ENCODE measurements at places on chromosomes 4 and X.

- DNase-seq, result no peak
Observed at GRCh38 chr4:118837121-118837507, 1.2 kb upstream of the SEC24D start.

DNA sequence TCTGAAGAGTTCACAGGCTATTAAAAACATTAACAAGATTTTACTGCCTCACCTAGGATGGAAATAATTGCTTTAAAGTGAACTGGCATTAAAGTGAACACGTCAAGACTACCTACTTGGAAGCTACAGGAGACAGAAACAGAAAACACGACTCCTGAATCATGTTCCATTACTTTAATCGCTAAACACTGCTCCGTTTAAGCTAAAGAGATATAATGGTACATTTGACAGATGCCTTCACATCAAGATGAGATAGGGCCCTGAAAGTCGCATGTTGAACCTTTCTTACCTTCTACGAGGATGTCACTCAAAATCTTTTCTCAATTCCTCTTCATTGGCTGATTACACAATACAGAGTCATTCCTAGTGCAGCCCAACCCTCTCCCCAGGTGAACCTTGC is 206.3 kb upstream of the GATB start:
- DNase-seq, result no peak

- DNase-seq, result peak; percentile 41
Observed at GRCh38 chr4:98509721-98510120, 148.7 kb downstream of the TSPAN5 start.

GRCh38 chrX:111375747-111376146 is 36.2 kb downstream of the DCX start:
- DNase-seq, result no peak

DNA sequence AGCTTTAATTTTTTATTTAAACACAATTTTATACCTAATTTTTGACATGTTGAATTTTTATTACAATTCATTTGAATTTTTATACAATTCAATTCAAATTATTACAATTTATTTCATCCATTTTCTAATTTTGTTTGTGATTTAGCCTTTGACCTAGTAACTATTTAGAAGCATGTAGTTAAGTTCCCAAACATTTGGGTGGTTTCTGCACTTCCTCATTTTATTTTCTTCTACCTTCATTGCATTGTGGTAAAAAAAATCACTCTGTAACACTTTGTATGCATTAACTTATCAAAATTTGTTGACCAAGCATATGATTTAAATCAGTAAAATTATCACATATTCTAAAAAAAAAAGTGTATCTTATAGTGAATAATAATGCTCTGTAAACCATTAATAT is 928.9 kb downstream of the ARAP2 start:
- no peak for DNase-seq

DNA sequence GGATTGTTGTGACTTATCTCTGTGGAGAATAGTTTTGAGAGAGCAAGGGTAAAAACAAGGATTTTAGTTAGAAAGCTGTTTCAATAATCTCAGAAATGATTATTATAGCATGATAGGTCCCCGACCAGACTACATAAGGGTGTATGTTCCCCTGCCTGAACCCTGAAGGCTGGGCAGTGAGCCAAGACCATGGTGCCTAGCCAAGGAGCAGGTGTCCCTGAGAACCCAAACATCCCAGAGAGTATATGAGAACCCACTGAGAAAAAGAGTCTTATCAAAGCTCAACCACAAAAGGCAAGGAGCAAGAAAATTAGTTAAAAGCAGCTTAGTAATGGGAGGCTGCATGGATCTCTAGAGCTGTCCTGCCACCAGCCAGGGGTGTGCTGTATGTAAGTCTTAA is 94.9 kb upstream of the UNC5C start:
- no peak for DNase-seq

- DNase-seq, result no peak
Observed at GRCh38 chrX:119482481-119483480, 14.5 kb downstream of the SLC25A5 start.

DNA sequence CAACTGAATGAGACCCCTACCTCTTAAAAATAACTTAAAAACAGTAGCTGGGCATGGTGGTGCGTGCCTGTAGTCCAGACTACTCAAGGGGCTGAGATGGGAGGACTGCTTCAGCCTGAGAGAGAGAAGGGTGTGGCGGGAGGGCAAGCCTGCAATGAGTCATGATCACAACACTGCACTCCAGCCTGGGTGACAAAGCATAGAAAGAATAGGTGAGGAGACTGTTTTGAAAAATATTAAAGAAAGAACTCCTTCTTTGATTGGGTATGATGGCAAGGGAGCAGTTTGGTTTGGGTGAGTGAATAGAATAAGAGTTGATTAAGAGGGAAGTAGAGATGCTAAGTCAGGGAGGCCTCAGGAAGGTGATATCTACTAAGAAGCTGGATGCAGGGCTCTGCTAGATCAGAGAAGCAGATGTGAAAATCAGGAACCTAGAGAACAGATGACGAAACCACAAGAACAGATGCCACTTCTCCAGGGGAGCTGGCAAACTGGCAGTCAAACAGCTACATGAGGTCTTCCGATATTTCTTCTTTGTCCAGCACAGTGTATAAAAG is 318.6 kb downstream of the OPHN1 start:
- no peak for DNase-seq

- no peak for DNase-seq
Observed at GRCh38 chr4:164768516-164768915, 14.6 kb downstream of the SMIM31 start.

- DNase-seq, result peak; percentile 18
Observed at GRCh38 chr4:4762909-4763821, 96.3 kb upstream of the MSX1 start.

GRCh38 chr4:117755438-117755837 is 278.8 kb upstream of the NDST3 start:
- no peak for DNase-seq

DNA sequence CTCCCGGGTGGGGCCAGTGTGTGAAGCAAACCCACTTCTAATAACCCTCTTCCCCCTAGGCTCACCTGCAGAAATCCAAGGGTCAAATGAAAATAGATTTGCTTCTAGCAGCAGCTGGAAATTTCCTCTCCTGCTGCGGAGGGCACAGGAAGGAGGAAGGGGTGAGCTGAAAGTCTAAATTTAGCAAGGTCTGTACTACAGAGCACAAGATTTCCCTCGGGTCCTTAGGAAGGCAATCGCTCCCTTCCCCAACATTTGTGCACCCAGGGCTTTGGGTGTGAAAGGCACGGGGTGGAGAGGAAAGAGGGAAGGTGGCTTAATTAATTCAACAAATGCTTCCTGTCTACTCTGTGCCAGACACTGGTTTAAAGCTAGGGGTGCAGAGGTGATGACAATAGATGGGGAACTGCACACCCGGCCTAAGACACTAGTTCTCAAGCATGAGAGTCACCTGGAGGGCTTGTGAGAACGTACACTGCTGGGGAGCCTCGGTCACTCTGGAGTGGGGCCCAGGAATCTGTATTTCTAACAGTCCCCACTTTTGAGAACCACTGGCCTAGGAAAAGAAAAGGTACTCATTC is 204.4 kb downstream of the NSUN7 start:
- DNase-seq, result no peak

DNA sequence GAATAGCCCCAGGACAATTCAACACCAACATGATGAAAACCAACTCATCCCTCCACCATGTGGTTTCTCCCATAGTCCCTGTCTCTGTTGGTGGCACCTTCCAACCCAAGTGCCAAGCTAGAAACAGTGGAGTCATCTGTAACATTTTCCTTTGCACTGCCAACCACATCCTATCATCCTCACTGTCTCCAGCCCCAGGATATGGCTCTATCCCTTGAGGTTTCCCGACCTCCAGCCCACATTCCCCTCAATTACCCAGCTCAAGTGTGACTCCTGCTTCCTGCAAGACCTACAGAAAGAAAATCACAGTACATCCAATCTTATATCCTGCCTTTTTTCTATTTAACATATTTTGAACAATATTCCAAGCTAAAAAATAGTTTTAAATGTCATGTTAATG is 24.2 kb downstream of the PNMA6F start:
- no peak for DNase-seq

DNA sequence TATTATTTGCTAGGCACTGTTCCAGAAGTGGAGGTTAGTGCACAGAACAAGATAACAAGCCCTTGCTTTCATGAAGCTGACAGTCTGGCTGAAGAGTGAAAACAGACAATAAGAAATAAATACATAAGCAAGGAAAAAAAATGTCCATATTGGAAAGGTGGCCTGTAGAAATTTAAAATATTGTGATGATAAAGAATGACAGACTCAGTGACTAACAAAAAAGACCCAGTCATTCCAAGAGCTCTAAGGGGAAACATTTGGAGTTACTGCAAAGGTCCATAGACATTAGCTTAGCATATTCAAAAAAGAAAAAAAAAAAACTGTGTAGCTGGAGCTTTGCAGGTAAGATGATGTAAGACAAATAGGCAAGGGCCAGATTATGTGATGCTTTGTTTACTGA is 1.0 kb upstream of the ANTXR2 start:
- no peak for DNase-seq

DNA sequence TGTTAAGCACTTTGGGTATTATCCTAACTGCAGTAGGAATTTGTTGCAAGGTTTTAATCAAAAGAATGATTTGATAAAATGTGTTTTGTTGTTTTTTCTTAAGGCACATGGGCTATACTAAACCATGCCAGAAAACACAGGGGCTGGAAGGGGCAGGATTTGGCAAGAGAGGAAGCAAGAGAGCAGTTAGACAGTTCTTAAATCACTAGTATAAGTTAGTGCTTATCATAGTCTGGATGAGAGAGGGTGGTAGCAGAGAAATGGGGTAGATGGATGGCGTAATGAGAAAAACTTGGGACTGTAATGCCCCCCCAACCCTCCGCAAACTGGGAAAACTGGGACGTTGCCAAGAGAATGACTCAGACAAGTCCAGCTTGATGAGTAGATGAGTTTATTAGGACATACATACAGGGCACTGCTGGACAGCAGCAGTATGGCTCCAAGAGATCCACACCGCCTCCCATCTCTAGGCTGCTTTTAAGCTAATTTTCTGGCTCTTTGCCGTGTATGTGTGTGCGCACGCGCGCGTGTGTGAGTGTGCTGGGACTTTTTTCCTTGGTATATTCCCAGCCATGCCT is 151.5 kb downstream of the PDLIM5 start:
- peak; percentile 42 for DNase-seq

GRCh38 chrX:10062352-10062751 is 94.4 kb upstream of the CLCN4 start:
- DNase-seq, result no peak

GRCh38 chr4:172845281-172845680 is 323.3 kb upstream of the GALNT7 start:
- no peak for DNase-seq

DNA sequence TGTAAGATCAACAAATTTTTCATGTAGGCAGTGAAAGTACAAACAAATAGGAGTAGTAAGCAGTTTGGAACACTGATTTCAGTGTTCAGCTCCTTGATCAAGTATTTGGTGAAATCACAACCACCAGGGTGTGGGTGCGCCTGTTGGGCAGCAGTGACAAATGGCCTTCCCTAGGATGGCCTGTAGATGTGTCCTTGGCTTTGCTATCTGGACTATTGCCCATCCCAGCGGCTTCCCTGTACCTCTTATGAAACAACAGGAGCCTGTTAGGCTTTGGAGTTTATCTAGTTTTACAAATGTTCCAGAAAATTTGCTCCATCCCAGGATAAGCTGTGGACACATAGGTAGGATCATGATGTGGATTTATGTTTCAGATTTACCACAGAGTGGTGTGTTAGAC is 216.8 kb upstream of the FAT1 start:
- no peak for DNase-seq

DNA sequence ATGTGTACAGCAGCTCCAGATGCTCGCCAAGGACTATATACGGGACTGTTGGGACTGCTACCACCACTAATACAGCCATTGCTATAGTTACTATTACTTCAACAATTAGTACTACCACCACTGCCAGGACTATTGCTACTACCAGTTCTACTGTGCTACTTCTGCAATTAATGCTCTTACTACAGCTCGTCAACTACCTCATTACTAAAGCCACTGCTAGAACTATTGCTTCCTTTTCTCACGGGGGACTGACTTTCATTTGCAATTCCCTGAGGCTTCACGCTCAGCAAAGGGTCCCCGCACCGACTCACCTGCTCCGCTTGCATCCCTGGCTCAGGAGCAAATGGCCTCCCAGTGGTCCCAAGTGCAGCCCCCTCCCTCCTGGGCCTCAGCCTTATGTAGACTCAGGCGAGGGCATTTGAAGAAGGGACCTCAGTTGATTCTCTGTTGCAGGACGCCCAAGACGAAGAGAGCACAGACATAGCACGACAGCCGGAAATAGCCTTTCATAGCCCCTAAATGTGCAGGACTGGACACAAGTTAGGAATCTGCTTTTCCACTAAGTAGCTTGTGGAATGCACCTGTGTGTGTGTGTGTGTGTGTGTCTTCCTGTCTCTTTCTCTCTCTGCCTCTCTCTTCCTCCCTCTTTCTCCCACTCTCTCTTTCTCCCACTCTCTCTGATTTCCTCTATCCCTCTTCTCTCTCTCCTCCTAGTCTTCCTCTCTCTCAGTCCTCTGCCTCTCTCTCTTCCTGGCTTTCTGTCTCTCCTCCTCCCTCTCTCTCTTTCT is 294.8 kb downstream of the ASMT start:
- DNase-seq, result no peak

GRCh38 chr4:148574911-148575310 is 132.7 kb upstream of the NR3C2 start:
- no peak for DNase-seq

DNA sequence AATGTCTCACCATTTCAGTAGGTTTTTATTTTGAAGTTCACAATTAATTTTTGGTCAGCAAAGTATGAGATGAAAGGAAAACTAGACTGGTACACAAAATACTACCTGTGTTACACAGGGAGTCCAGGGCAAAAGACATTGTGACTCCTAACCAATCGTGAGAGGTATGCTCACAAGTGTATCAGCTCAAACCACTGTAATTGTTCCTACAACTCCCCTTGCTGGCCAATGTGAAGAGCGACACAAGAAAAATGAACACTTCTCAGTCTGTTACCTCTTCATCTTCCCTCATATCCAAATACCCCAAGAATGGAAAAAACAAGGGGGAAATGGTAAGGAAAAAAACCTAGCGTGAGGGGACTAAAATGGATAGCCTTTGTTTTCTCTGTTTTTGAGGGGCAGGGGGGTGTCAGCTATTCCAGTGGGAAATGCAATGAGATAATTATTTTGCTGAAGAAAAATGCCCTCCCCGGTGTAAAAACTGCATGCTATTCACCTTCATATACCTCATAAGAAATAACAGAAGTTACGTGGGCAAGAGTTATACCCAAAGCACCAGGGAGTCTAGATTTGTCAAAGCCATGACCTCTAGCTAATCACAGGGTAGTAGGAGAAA is 30.6 kb upstream of the NSUN7 start:
- DNase-seq, result no peak

DNA sequence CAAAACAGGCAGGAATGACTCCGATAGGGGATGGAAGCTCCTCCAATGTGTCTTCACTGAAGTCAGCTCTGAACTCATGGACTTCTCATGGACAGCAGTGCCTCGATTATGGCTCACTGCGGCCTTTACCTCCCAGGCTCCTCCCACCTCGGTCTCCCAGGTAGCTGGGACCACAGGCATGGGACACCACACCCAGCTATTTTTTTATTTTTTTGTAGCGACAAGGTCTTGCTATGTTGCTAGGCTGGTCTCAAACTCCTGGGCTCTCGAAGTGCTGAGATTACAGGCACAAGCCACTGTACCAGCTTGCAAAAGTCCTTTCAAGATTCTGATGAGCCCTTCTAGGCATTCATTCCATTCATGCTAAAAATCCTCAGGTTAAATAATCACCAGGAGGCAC is 181.5 kb downstream of the NSUN7 start:
- DNase-seq, result no peak

Data from brain pericyte (primary cell).